ENCODE measurements at places on chromosomes 12 and 14.

DNA sequence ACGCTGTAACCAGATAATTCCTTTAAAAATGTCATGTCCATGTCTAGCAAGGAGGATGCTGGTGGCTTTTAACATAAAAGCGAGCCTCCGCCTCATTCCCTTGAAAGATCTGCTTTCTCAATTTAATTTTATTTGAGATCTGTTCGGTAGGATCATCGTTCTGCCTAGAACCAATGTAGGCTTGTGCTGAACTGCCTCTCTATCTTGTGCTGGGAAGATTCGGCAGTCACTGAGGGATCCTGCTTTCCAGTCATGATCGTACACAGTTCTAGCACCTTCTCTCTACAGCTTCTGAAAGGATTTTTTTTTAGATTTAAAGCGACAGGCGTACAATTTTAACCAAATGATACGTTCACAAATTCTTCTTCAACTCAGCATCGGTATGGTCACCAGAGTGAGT, 54.3 kb downstream of the PEBP1 start:
- DNase-seq, result no peak

- DNase-seq, result no peak
Measured at GRCh38 chr12:88996200-88996788, 356.0 kb downstream of the DUSP6 start.

DNA sequence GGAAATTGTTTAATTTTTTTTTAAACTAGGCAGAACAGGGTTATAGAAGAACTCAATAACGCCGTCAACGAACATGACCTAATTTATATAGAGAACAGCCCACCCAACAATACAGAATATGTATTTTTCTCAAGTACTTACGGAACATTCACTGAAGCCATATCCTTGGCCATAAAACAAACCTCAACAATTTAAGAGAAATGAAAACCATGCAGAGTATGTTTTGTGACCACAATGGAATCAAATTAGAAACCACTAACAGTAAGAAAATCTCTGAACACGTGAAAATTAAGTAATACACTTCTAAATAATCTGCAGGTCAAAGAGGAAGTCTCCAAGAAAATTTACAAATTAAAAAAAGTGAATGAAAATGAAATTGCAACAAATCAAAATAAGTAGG, 9.4 kb downstream of the SART3 start:
- no peak for DNase-seq

GRCh38 chr12:114479831-114480230, 73.9 kb upstream of the TBX5 start:
- no peak for DNase-seq

DNA sequence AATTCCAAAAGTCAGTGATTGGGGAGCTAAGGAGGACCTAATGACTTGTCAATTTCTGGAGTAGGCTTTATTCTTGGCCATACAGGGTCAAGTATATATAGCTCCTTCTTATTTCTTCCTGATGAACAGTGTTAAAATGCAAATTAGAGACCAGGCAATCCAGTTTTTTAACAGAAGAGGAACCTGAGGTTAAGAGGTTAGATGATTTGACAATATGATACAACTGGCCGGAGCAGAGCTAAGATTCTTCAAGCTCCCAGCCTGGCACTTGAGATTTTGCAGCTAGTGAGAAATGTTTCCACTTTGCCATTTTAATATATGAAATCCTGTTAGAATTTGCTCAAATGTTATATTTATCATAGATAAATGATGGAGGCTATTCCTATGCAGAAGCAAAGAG, 204.0 kb downstream of the SSPN start:
- no peak for DNase-seq

DNA sequence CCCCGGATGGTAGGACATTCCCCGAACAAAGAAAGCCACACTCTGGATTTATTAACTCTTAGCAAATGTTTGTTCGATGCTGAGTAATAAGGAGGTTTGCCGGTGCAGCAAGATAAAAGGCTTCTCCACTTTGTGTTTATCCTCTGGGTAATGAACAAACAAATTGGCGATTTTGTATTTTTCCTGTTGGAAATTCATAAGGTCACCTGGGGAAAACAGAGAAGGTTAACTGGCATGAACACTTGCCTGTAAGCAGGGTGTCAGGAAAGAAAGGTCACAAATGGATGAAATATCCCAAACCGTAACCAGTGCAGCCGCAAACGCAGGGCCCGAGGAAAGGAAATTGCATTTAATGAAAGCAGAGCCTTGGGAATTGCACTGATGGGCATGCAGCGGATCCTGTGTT, 132.8 kb downstream of the RMST start:
- peak; percentile 66 for DNase-seq

DNA sequence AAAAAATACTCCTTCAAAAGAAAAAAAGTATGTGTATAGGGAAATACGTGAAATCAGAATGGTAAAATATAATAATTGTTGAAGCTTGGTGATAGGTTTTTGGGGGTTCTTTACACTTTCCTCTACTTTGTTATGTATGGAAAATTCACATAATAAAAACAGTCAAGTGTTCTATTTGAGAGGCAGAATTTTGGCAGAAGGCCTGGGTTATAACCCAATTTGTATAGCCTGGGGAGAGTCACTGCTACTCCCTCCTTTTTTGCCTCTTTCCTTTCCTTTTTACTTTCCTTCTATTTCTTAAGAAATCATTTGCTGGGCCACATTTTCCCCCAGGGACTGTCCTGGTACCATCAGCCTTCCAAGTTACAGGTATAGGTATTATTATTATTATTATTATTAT, 105.7 kb downstream of the CRADD start:
- DNase-seq, result no peak

DNA sequence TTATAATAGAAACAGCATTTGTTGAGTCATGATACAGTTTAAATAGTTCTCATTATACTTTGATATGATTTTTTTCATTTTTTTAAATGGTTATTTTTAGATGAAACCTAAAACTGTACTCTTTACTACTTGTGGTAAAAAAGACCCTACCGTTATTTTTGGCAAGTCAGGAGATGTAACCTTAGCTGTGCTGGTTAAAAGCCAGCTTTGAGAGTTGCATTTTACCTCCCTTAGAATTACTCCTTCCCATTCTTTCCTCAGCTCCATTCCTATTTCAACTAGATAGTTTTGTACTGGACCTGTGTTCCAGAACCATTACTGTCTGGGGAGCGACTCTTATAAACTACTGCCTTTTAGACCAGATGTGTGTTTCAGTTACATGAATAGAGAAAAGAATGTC, 92.0 kb downstream of the RAD51B start:
- DNase-seq, result no peak

- DNase-seq, result no peak
Measured at GRCh38 chr14:87995500-87996290, 2.7 kb upstream of the GALC start.

DNA sequence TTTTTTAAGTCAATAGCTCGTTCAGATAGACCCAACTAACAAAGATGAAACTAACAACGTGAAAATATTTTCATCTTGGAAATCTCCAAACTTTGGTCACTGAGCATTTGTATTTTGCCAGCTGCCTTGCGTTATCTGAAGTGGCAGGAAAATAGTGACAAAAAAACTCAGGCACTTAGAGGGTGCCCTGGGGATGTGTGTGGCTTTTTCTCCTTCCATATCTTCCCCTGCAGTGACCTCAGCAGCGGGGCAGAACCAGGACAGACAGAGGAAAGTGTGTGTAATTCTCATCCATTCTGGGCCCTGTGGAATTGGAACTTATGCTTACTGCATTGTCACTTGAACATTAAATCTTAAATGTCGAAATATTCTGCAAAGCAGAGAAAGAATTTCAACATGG, 152.0 kb downstream of the BCAT1 start:
- no peak for DNase-seq

Measured in NCI-H2081 treated with DMSO at 0.1 percent for 48 hours (cell line).